ENCODE measurements at places on chromosomes 7 and 10.

- DNase-seq, result no peak
Measured at GRCh38 chr10:118892255-118892654, 137.3 kb upstream of the NANOS1 start.

GRCh38 chr7:100887516-100888290, 1.8 kb downstream of the UFSP1 start:
- DNase-seq, result peak; percentile 35

GRCh38 chr10:96712662-96713271, 7.5 kb downstream of the PIK3AP1 start:
- no peak for DNase-seq

GRCh38 chr7:83947260-83947659, 247.3 kb downstream of the SEMA3A start:
- no peak for DNase-seq

GRCh38 chr10:7567911-7568620, 98.7 kb downstream of the ITIH5 start:
- DNase-seq, result no peak

DNA sequence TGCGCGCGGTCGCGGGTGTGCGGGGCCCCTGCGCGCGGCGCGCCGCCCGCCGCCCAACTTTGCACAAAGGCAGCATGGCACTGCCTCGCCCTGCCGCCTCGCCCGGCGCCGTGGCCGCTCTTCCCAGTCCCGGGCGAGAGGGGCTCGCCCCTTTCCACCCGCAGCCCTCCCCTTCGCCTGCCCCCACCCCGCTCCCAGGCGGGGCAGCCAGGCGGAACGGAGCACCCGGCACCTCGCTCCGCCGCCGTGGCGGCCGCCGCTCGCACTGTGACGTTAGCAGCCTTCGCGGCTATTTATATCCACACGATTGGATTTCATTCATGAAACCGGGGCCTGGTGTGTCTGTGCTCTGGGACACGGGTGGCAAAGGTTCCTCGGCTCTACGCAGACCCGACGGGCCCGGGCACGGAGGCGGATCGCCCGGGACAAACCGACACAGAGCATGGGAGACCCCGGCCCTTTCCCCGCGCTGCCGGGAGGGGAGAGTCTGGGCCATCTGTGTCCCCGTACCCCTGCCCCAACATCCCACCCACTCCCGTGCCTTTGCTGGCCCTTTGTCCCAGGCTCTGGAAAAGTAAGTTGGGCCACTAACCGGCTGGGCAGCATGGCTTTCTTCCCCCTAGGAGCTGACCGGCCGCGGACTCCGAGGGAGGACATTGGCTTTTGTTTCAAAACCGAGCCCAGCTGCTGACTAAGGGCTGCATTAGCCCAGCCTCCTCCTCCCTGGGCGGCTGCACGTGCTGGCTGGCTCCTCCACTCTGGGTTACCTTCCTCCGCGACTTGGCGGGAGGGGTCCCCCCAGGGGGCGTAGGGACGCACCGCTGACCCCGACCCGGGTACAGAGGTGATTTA, at the start of gene RHOBTB1:
Gene RHOBTB1 (minus strand): TSS at position 128 of the 852 bp plus-strand sequence. CDS start 32,643 bp downstream, outside the sequence.
- DNase-seq, result no peak

GRCh38 chr10:69220507-69220906, 375 bp downstream of the HKDC1 start:
- no peak for DNase-seq

Data from effector CD8-positive, alpha-beta T cell (primary cell).